ENCODE measurements at places on chromosomes 11 and 22.

- no peak for DNase-seq
Observed at GRCh38 chr22:33350961-33351360, 292.8 kb upstream of the SYN3 start.

DNA sequence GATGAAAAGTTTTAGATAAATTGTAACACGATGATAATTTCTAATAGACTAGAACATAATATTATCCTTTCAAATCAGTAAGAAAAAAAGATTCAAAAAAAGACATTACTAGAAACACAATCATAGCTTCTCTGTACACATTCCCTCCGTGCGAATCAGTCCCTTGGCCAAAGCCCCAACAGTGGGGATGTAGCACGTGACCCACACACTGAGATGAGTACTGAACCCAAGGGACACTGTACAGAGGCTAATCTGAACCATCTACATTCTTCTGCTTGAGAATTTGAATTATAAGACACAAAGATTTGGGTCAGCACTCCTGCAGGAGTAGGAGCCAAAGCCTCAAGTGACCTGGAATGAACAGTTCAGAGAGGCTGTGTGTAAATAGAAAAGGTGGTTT is 353.7 kb downstream of the INSC start:
- no peak for DNase-seq

- peak; percentile 48 for DNase-seq
Observed at GRCh38 chr22:21632237-21632895, at the start of gene CCDC116. TSS of gene CCDC116 (plus strand) at chr22:21632760. CDS start at chr22:21633182, 422 bp downstream.

DNA sequence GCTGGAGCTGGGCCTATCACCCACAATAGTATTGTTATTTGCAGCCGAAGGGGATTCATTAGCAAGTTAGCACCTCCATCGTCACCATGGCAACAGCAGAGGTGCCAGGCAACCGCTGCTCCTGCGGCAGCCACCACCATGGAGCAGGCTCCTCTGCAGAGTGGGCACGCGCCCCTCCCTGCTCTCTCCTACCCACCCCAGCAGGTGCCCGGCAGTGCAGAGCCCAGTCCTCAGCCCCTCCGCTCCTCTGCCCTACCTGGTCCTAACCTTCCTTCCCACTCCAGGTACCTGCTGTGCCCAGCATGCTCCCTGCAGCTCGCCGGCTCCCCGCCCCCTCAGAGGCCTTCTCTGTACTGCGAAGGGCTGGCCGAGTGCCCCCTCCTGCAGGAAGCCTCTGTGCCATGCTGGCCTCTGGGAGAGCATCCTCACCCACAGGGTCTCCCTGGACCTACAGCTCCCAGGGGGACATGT is 3.6 kb downstream of the DUSP8 start:
- DNase-seq = no peak
